Stimulated activated CD8-positive, alpha-beta memory T cell treated with anti-CD3 and anti-CD28 coated beads, Interleukin-7, amount 100 ng/mL, for 24 hours (primary cell): ENCODE measurements at places on chromosomes 5 and 9.

DNA sequence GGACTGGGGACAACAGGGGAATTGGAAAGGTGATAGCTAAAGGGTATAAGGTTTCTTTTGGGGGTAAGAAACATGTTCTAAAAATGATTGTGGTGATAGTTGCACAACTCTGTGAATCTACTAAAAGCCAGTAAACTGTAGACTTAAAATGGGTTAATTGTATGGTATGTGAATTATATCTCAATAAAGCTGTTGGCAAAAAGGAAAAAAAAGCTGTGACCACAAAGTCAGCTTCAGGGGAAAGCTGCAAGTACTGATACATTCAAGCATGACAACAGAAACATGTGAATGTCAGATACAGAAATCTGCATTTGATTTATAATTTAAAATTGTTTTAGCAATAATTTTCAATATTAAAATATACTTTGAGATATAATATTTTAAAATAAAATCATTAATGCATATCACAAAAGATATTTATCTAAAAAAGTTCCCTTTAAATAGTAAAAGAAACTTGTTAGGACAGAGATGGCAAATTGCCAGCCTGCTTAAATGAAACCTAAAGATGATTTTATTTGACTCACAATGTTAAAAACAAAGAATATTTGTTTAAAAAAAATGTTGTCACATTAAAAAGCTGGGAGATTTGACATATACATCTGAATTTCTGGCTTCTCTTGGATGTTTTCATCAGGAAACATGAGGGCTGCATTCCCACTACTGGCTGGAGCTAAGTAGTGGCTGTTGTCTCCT lies 66.0 kb downstream of the TBCA start:
- DNase-seq: no peak

DNA sequence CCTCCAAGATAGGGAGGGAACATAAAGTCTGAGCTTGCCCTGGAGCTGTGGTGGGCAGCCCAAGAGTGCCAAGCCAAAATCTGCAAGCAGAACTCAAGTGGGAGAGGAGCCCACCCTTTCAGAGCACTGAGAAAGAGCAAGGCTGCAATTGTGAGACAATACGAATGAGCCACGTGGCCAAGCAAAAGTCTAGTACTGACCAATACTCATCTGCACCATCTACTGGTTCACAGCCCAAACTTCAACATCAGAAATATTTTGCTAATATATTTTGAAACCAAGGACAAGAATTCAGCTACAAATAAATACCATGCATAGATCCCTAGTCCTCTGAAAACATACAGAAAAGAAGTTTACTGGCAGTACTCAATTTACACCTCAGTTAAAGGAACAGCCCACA lies 696.2 kb upstream of the COX7C start:
- no peak for DNase-seq

DNA sequence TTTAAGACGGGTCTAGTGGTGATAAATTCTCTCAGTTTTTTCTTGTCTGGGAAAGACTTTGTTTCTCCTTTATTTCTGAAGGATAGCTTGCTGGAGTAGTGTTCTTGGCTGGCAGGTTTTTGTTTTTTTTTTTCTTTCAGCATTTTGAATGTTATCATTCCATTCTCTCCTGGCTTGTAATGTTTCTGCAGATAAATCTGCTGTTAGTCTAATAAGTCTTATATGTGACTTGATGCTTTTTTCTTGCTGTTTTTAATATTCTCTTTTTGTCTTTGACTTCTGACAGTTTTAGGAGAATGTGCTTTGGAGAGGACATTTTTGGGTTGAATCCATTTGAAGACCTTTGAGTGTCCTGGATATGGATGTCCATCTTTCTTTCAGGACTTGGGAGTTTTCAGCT lies 16.0 kb downstream of the HSD17B4 start:
- no peak for DNase-seq

- no peak for DNase-seq
Observed at GRCh38 chr5:170882345-170882744, 20.5 kb downstream of the RANBP17 start.

GRCh38 chr5:55062039-55062779 lies 38.2 kb downstream of the GZMK start:
- DNase-seq: peak; percentile 21

- DNase-seq: no peak
Observed at GRCh38 chr5:148465381-148466235, 81.8 kb downstream of the FBXO38 start.

DNA sequence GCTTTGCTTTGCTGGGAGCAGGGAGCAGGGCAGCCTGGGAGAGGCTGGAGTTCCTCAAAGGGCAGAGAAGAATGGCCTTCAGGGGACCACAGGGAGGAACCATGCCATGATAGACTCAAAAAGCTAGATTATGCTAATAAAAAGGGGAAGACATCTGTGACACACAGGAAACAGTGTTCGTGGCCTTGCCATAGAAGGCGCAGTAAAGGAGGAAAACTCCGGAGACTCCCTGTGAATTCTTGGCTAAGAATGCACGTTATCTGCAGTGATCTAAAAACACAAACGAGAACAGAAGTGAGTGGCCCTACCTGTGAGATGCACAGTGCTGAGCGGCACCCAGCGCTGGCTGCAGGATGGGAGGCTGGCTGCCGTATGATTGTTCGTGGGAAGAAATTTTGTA lies 15.9 kb upstream of the LTC4S start:
- DNase-seq: no peak

DNA sequence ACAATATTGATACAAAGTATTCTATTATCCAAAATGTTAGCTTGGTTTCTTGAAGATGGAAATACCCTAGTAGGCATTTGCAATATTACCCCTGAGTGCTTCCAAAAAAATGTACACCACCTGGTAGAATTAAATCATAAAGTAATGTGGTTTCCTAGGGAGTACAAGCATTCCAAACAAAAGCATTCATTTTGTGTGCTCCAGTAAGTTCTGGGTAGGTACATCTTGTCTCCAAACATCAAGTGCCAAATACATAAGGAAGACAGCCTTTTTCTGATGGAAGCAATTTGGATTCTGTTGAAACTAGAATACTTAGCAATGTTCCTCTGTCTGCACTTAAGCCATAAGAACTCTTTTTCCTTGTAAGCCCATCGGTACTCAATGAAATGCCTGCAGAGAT lies 73.1 kb upstream of the IL7R start:
- no peak for DNase-seq

DNA sequence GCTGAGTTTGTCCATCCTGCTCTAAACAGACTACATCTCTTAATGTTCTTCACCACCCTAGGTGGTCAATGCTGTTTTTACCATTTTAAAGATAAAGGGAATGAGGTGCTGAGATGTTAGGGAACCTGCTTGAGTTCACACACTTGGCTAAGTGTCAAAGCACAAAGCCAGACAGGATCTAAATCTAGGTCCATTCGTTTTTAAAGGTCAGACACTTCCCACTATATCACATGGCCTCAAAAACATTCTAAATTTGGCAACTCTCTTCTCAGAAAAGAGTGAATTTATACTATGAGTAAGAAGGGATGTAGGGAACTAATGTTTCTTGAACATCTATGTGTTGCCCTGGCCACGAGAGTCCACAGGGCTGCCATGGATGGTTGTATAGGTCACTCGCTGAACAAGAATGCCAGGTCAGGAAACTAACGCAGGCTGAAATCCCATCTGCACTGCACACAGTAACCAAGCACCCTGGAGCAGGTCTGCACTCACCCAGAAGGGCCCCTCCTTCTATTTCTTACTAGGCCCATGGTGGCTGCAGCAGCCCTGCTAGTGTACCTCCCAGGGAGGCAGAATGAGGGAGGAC lies 213.0 kb downstream of the SPOCK1 start:
- no peak for DNase-seq

GRCh38 chr5:68318955-68319705 lies 103.6 kb downstream of the PIK3R1 start:
- no peak for DNase-seq

DNA sequence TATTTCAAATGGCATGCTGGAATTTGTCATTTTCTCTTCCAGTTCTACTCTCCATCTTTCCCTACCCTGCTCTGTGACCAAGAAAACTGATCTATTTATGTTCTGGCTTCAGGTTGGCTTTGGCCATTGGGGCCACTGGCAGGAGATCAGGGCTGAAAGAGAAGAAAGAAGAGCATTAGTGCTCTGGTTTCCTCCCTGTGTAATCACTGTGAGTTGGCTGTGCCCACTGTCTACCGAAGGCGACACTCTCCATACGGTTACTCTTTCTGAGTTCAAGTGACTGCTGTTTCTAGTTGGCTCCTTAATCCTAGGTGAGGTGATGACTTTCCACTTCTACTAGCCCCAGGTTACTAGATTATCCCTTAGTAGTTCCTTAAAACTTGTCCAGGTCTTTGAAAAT lies 372.6 kb downstream of the PRELID2 start:
- no peak for DNase-seq

DNA sequence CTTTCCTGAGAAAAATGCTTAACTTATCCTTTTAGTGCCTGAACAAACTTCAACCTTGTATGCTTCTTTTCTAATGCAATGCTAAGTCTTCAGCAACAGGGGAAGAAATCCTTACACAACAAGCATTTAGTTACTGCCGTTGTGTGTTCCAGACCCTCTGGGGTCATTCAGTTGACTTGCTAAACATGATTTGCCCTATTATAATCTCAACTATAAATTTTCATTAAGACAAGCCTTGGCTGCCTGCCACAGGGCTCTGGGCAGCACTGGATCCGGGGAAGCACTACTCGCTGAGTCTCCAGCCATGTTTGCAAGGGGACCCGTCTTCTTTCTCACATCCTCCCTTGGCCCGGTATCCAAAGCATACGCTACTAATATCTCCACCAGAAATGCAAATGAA lies 58.1 kb downstream of the PTCH1 start:
- DNase-seq: no peak

DNA sequence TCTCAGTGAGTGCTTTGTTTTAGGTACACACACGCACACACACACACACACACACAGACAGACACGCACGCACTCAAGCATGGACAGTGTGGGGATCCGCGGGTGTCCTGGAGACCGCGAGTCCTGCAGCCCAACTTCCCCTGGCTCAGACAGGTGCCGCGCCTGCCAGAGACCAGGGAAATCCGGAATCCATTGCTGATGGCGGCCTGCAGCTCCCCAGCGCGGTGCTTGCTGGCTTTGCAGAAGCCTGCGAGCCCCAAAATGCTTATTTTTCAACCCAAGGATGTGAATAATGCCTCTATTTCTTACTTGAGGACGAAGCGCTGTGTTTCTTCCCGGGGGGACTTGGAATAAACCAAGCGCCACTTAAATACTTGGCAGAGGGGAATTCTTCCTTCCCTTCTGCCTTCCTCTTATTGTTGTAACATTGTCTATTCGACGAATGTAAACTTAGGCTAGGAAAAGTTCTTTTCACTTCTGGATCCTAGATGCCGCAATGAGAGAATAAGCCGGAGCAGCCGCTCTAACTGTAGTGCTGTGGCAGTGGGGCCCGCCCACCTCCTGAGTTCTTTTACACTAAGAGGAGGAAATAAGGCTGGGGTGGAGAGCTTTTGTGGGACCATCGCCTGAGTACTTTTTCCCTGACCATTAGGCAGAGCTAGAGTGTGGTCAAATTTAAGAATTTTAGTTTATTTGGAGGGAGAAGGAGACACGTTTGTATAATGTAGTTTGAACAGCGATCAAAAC lies 802 bp downstream of the ITGA2 start:
- no peak for DNase-seq

DNA sequence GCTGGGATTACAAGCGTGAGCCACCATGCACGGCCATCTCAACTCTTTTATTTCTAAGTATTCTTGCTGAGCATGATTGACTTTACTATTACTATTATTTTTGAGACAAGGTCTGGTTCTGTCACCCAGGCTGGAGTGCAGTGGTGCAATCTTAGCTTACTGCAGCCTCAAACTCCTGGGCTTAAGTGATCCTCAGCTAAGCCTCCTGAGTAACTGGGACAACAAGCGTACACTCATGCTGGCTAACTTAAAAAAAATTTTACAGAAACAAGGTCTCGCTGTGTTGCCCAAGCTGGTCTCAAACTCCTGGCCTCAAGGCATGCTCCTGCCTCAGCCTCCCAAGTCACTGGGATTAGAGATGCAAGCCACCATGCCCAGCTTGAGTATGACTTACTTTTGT lies 443.7 kb downstream of the ARHGEF28 start:
- no peak for DNase-seq

DNA sequence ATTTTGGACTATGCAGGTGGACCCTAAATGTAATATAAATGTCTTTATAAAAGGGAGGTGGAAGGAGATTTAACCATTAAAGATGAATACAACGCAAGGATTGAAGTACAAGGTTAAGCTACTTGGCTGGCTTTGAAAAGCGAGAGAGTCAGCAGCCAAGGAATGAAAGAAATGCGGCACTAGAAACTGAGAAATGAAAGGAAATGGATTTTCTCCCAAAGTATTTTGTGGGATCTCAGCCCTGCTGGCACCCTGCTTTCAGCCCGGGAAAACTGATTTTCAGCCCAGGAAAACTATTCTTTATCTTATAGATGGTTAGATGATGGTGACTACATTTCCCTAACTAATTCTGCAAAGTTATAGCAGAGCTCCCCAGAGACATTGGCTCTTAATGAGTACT lies 1349.6 kb upstream of the C9orf72 start:
- no peak for DNase-seq

DNA sequence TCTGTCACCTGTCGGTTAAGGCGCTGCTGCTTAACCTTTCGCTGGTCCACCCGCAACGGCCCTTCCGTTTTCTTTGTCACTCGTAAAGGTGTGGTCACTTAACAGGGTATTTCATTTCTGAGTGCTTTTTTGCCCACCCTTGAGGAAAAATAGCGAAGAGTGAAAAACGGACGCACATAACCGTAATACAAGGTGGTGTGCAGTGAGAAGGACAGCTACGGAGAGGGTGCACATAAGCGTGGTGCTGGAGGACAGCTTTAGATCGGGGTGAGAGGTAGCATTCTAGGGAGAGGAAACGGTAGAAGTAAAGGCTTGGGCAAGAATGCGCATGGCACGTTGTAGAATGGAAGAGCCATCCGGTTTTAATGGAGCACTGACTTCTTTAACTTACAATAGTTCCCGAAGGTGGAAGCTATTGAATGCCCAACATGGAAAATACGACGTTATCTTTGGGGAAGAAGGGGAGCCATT lies 761 bp downstream of the CCT5 start:
- no peak for DNase-seq

DNA sequence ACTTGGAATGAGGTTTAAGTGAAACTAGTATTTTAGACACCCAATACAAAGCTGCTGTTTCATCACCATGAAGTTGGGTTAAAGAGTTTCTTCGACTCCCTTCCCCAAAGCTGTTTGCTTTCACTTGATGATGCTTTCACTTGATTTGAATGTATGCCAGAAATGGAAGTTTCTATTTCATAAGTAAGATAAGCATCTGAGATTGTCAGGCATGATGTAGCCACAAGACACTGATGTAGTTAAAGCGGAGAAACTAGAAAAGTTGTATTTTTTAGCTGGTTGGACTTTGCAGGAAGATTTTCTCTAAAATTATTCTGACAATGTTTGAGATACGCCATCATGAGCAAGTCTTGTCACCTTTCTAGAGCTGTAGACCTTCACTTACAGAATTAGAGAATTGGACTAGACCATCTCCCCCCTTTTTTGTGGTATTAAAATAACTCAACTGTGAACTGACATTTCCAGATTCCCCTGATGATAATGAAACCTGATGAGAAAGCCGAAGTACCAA lies 20.0 kb downstream of the MOCS2 start:
- DNase-seq: no peak

DNA sequence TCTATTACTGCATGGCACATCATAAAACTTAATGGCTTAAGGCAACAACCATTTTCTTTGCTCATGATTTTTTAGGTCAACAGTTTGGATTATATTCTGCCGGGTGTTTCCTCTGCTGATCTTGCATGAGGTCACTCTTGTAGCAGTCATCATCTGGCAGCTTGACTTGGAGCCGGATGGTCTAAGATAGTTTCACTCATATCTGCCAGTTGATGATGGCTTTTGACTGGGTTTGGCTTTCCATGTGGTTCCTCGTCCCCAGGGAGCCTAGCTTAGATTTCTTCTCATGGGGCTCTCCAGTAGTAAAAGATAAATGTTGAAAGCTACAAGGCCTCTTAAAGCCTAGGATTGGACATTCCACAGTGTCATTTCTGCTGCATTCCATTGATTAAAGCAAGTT lies 27.4 kb downstream of the LNPEP start:
- no peak for DNase-seq
